Aorta (tissue), 5 donors: ENCODE measurements at places on chromosomes 7 and 10. TPM values are rescaled to one million over a fixed set of nuclear protein-coding genes. Genes with fewer than 3 reads are reported as not detected.

DNA sequence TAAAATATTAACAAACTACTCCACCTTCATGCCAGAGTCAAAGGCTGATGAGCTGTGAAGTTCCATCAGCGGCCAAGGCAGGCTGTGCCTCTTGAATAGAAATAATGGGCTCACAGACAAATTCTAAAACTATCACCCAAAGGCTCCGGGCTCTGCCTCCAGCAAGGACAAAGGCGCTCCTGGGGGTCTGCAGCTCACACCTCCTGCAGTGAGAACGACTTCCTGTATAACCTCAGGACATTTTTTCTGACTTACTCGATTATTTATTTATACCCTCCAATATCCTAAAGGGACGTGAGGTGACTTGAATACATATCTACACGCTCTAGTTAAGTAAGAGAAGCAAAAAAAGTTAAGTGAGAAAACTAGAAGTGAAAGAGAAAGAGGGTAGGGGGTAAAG, 500.7 kb downstream of the CCSER2 start:
- no peak for DNase-seq

DNA sequence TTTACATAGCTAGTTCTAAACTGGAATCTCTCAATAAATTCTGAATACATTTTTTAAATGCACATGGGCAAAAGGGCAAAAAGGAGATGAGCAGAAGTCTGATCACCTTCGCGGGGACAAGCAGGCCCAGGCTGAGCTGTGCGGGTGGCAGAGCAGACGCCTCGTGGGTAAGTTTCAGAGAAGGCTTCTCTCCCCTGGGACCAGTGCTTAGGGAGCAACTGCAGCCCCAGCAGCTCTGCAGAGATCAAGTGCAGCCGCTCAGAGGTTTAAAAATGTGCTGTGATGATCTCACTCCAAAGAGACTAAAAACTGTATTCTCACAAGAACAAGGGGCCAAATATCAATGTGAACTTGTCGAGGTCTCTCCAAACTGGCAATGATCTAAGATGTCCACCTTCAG, 264.3 kb upstream of the RNF32 start:
- DNase-seq = no peak

DNA sequence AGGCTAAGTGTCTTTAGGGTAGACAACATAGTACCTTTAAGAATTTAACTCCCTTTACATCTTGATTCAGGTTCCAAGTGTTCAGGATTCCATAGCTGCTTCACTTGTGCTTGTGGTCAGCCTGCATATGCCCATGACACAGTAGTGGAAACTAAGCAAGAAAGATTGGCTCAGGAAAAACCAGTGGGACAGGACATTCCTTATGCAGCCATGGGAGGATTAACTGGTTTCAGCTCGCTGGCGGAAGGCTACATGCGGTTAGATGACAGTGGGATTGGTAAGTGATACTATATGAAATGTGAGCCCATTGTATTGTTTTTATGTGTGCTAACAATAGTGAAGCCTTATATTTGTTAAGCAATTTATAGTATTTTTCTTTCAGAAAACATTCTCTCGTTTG, 11.3 kb downstream of the FAM221A start:
- no peak for DNase-seq

- DNase-seq = no peak
Measured at GRCh38 chr7:33040803-33041516, 21.6 kb downstream of the NT5C3A start.

- peak; percentile 69 for DNase-seq
Measured at GRCh38 chr7:132655131-132655727, 79.0 kb upstream of the PLXNA4 start.

- DNase-seq = no peak
Measured at GRCh38 chr7:86664486-86664885, 20.8 kb downstream of the GRM3 start.

DNA sequence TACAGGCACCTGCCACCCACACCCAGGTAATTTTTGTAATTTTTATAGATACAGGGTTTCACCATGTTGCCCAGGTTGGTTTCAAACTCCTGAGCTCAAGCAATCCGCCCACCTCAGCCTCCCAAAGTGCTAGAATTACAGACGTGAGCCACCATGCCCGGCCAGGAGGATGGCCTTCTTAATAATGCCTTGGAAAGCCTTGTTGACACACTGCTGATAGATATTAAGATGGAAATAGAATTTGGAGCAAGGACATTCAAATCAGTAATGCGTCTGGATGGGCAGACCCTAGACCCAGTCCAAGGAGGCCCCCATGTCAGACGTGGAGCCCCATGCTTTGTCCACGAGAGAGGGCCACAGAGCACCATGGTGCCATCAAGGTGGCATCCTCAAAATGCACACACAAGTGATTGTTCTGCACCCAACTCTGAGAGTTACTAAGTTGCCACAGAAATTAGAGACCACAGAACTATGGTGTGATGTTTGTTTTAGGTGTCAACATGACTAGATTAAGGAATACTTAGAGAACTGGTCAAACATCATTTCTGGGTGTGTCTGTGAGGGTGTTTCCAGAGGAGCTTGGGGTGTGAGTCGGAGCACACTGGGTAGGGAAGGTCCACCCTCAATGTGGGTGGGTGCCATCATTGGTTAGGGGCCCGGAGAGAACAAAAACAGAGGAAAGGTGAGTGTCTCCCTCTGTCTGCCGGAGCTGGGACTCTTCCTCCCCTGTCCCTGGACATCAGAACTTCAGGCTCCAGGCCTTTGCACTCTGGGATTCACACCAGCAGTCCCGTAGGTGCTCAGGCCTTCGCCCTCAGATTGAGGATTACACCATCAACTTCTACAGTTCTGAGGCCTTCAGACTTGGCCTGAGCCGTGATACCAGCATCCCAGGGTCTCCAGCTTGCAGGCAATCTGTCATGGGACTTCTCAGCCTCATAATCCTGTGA, 34.5 kb downstream of the EBF3 start:
- no peak for DNase-seq

DNA sequence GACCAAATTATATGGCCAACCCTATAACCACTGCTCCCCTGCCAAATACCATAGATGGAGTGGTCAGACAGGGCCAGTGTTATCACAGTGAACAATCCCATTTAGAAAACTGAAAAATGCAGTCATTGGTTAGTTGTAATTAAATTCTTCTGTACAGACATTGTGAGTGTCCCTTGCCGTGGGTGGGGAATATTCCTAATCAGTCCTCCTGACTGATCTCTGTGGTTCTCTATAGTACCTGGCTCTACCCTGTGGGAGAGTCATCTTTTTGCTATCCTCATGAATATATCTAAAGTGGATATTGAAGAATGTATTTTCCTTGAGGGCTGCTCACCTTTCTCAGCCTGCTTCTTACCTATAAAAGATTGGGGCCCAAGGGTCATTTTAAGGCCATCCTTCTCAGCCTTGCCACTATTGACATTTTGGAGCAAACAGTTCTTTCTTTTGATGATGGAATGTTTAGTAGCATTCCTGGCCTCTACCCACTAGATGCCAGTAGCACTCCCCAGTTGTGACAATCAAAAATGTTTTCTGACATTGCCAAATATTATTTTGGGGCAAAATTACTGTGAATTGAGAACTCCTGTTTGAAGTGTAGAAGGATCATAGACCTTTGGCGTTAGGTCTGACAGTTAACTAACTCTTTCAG, 110.2 kb downstream of the MAPK8 start:
- DNase-seq = no peak

- DNase-seq = no peak
Measured at GRCh38 chr7:43869867-43870240, 537 bp upstream of the MRPS24 start.

- peak; percentile 22 for DNase-seq
Measured at GRCh38 chr7:151684408-151685175, 164.9 kb upstream of the RHEB start.

- peak; percentile 78 for DNase-seq
Measured at GRCh38 chr10:133013463-133013862, 71.1 kb upstream of the CFAP46 start.

GRCh38 chr7:140047197-140047596, 15.6 kb downstream of the PARP12 start:
- DNase-seq = no peak

DNA sequence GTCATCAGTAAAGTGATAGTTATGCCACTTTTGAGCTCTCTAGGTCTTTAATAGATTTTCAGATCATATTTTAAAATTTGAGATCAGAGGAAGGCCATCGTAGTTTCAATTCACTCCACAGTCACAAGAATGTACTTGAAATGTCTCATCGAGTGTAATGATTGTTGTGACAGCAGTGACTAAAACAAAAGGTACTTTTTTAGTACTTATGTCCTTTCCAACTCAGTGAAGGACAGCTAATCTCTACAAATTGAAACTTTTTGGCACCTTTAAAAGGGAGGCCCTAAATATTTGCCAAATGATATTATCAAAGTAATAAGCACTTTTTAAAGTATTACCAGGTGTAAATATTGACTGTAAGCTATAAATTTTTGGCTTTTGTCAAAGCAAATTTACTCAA, 702.9 kb upstream of the GRM3 start:
- no peak for DNase-seq

DNA sequence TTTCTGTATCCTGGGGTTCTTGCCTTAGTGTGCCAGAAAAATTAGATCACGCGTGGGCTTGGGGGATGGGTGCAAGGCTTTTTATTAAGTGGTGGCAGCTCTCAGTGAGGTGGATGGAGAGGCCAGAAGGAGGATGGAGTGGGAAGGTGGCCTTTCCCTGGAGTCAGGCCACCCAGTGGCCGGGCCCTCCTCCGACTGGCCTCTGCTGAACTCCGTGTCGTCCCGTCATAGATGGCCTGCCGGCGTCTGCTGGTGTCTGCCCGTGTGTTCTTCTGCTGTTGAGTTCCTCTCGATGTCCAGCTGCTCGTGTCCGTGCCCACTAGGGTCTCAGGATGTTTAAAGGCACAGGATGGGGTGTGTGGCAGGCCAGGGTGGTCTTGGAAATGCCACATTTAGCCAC, 4.0 kb upstream of the ZNF746 start:
- DNase-seq = no peak

DNA sequence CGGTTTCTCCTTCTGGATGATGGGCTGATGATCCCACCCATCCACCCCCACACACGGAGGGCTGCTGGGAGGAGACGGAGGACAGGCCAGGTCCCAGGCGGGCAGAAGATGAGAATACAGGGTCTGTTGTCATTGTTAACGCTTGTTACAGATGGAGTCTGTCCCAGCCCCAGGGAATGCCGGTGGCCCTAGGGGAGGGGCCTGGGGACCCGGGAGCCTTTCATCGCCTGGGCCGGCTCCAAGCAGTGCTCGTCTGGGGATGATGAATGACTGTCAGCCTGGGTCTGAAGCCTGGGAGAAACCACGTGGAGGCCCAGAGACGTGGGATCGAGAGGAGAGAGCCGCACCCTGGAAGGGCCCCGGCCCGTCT, 69.2 kb downstream of the UNCX start:
- peak; percentile 36 for DNase-seq

GRCh38 chr10:24849051-24849450, 103.4 kb downstream of the PRTFDC1 start:
- no peak for DNase-seq

DNA sequence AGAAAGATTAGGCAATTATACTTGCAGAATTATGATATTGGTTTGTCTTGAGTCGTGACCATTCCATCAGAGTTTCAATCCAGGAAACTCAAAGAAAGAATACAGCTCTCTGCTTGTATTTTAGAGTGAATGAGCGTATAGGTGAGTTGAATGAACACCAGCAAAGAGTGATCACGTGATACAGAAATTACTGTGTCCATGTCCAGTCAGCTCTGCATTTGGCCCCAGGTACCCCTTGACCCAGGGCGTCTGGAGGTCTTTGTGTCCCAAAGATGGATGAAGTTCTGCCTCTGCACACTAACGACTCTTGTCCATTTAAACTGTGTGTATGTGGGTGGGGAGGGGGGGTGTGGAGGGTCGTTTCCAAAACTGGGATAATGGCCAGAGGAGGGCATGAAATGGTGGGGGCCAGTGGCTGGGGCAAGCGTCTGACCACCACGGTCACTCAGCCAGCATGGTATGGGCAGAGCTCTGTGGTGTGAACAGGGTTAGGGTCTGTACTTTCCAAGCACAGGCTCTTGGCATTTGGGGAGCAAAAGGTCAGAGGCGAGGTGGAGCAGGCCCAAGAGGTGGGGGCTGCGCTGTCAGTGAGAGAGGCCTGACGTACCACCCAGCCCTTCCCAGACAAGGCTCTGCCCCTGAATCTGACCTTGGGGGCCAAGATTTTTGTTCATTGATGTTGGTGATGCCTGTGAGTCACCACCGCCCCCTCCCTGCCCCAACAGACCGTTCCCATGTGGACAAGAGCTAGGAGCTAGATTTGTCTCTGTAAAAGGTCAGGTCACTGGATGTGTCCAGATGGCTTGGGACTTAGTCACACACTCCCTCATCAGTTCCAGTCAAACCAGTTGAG, 1.4 kb downstream of the PTPRE start:
- no peak for DNase-seq

Gene ZP3
- total RNA-seq = 1.5 TPM

Gene SRPK2
- 49.7 TPM for total RNA-seq

Gene STOX1
- 0.27 TPM for total RNA-seq

Gene GRID2IP
- 0.39 TPM for total RNA-seq
